ENCODE measurements at places on chromosomes 2 and 18. TPM values are rescaled to one million over a fixed set of nuclear protein-coding genes. Genes with fewer than 3 reads are reported as not detected.

The PRKAG3 gene
- not detected for total RNA-seq

The DPP10 gene
- total RNA-seq, result 1.9 TPM

The DSG4 gene
- not detected for total RNA-seq

The NT5DC4 gene
- total RNA-seq, result not detected

The DSG1 gene
- not detected for total RNA-seq

The SERPINB10 gene
- total RNA-seq, result 0.27 TPM

The NT5C1B gene
- not detected for total RNA-seq

The TSPYL6 gene
- under 0.01 TPM for total RNA-seq

The DUSP19 gene
- total RNA-seq, result 3.2 TPM

The ANKRD39 gene
- 11.8 TPM for total RNA-seq

The SERPINE2 gene
- total RNA-seq, result 35.3 TPM

The CCDC68 gene
- not detected for total RNA-seq

The ACADL gene
- total RNA-seq, result not detected

GRCh38 chr18:11506856-11507255 is 102.5 kb upstream of the SLC35G4 start:
- DNase-seq, result no peak

- DNase-seq, result no peak
These were observed 50.1 kb downstream of the CYP27C1 start for GRCh38 chr2:127170021-127170420.

GRCh38 chr18:13420969-13421686 is 202.6 kb downstream of the LDLRAD4 start:
- DNase-seq, result no peak

GRCh38 chr2:64945973-64946768 is 43.0 kb upstream of the SLC1A4 start:
- peak; percentile 74 for DNase-seq

DNA sequence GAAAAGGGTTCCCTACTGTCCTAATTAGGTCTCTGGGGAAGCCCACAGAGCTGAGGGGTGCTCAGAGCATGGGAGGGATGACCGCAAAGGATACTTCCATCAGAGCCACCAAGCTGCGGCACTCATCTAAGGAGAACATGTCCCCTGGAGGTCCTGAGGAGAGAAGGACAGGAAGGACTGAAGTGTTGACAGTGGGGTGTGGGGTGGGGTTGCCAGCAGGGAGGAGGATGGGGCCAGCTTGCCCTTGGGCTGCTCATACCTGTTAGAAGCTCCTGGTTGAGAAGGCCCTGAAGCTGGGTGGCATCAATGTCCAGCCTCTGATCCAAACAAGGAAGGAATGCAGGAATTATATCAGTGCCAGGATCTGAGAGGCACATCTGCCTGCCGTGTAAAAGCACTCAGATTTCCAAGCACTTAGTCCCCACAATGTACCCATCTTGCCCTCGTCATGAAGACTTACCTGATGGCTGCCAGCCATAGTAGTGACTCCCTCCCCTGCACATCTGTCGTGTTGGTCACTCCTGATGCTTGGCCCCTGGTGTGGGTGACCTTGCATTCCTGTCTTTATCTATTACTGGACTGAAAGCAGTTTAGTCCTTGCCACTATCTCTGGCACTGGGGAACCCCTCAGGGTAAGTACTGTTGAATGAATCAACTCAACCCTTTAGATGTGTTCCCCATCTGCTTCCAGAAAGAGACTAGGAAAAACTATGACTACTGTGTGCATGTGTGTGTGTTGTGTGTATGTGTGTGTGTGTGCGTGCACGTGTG is 68.9 kb downstream of the CAPN13 start:
- no peak for DNase-seq

DNA sequence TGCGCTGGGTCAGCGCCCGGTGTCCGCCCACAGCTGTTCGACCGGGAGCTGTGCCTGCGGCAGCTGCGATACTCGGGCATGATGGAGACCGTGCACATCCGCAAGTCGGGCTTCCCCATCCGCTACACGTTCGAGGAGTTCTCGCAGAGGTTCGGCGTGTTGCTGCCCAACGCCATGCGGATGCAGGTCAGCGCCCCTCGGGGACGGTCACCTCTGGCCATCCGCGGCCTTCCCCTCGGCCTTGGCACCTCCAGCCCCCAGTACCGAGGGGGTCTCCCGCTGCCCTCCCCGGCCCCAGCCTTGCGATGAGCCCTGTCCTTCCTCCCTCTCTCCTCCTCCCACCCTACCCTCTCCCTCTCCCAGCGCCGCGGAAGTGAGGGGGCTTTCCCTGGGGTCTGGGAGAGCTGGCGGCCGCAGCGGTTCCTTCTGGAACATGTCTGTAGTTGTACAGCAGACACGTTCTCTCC is 53.2 kb upstream of the GPR17 start:
- no peak for DNase-seq

GRCh38 chr2:34419856-34420255 is 820.8 kb upstream of the FAM98A start:
- DNase-seq, result no peak

DNA sequence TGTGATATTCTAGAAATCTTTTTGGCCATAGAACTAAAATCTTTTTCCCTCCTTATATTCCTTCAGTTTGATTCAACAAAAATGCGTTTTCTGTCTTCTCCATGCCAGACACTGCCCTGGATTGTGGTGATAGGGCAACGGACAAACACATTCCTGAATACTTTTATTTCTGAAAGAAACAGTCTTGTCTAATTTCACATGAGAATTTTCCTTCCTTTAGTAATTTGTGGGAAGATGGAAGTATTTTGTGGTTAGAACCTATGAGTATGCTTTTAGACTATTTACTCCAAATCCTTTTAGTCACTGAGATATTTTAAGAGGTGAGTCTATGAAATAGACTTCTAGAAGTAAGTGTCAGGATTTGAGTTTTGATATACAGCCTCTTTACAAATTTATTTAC is 49.6 kb downstream of the COL5A2 start:
- no peak for DNase-seq

- DNase-seq, result peak; percentile 60
These were observed 65.8 kb upstream of the CABLES1 start for GRCh38 chr18:23069481-23069880.

- DNase-seq, result no peak
These were observed 39.6 kb downstream of the SEMA4F start for GRCh38 chr2:74693668-74694067.

DNA sequence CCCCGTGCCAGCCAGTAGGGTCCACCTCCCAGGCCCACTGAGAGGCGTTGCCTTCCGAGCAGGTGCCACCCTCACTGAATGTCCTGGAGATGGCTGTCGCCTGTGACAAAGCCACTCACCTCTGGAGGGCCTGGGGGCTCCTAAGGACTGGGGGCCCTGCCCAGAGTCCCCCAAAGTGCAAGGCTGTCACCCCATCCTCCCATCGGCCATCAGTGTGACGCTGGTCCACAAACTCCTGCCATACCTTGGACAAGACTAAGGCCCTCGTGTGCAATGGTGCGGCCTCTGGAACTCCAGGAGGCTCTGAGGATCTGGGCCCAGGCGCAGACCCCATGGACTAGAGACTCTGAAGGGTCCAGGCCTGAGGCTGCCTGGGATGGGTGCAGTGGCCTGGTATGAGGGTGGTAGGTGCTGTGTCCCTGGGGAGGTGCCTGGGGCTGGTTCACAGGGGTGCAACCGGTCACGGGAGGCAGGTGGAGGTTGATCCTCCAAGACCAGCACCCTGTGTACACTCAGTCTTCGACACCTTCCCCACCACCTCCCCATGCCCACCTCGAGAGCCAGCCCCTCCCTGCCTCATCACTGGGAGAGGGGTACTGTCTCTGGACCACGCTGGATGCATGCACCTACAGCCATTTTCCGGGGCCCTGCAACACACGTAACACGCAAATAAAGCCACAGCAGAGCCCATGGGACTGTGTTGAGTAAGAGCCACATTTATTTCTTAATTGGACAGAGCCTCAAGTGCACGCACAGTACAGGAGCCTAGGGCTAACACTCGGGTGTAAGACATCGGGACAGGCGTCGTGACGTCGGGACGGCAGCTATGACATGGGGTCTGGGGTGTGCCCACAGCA is 21.6 kb downstream of the AQP12A start:
- DNase-seq, result no peak

DNA sequence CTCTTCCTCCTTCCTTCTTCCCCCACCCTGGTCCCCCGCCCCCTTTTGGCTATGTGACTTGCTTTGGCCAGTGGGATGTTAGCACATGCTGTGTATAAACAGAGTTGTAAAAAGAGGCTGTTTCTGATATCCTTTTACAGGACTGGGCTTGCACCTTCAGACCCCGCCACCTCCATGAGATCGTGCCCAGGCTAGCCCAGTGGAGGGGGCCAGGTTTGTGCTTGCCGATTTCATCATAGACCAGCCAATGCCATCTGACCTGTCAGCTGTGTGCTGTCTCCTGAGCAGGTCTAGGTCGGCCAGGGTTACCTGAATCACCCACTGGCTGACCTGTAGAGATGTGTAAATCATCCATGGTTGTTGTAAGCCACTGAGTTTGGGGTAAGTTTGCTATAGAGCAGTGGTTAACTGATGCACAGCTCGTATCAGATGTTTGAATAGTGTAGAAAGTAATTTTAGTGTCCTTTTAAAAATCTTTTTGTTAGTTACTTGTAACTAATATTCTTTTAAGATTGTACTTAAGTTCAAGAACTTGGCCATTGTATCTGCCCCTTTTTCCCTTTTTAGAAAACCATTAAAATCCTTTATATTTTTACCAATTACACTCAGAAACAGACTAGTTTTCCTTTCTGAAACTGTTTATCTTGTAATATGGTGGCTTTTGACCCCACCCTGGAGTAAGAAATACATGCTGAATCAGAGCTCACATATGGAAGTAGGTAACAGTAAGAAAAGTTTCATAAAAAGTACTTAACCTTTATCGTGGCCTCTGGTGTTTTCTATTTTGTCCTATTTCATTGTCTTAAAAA is 122.0 kb upstream of the MGAT5 start:
- DNase-seq, result no peak

DNA sequence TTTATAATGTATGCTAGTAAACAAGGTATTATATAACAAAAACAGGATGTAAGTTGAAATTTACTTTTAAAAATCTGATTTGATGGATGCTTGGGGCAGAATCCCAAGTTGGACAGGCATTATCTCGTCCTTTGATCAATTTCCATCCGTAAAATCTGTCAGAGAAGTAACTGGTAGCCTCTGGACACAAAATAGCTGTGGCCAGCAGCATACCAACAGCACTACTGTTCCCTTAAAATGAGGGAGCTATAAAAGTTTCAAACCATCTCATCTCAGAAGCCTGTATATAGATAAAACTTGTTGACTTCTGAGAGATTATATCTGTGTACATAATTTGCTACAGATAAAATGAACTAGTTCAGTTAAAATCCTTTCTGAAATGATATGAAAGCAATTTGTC is 14.7 kb upstream of the METAP1D start:
- DNase-seq, result no peak

DNA sequence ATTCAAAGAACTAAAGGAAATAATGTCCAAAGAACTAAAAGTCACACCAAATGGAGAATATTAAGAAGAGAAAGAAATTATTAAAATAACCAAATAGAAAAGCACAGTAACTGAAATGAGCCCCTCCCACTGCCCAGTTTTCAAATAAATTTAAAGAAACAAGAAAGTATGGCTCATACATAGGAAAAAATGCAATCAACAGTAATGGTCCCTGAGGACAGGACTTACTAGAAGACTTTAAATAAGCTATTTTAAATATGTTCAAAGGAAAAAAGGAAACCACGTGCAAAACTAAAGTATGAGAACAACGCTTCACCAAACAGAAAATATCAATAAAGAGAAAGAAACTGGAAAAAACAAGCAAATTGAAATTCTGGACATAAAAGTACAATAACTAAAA is 58.9 kb downstream of the TMEM131 start:
- DNase-seq, result no peak

Data from hematopoietic multipotent progenitor cell (in vitro differentiated cells).